ENCODE measurements at places on chromosomes 2 and 18.

DNA sequence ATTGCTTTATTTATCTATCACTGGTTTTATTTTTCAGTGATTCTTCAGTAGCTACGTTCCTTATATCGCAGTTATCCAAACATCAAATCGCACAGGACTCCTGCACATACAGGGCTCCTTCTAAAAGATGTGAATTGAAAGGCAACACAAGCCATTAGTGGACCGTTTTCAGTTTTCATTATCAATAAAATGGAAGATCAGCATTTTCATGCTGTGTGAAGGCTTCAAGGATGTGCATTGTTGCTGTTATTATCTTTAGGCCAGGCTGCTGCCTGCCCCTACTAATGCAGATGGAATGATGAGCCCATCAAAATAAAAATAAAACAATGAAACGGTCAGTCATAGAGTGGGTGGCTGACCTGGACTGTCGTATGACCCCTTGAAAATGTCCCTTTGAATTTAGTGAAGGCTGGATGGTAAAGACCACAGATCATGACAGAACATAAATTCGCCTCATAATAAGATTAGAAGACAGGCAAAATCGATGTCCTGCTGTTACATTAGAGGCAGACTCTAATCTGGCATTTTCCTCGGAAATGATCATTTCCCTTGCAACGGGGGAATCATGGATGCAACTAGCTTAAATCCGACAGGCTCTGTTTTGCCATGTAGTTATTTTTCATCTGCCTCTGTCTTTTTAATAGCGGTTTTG is 32.9 kb downstream of the ITGB6 start:
- DNase-seq, result no peak

- DNase-seq, result no peak
Measured at GRCh38 chr2:55147041-55147440, 85.1 kb downstream of the CLHC1 start.

DNA sequence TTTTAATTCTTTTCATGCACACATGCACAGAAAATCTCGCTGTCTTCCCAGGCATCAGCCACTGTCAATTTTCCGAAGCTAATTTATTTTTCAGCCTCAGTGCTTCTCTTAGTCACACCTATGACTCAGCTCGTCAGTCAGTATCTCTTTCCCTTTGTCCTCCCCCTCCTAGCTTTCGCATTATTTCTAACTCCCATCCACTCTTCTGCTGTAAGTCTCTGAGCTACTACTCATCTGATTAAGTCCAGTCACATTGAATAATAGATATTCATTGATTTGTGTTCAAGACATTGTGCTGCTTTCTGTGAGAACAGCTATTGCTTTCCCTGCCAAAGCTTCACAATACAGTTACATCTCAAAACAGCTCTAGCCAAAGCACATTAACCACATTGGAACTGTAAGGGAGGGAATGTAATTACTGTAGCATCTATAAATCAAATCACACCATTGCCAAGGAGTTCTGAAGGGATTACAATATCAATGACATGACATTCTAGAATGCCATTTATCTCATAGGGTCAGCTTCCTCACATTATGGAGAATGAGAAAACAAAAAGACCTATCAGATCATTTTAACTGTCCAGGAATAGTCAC is 89.4 kb downstream of the SCN3A start:
- DNase-seq, result no peak

- DNase-seq, result no peak
Measured at GRCh38 chr2:106995556-106995955, 109.6 kb upstream of the ST6GAL2 start.

- DNase-seq, result no peak
Measured at GRCh38 chr18:63758615-63759240, 16.5 kb upstream of the SERPINB7 start.

- no peak for DNase-seq
Measured at GRCh38 chr2:15798701-15799431, 141.5 kb upstream of the MYCN start.

- no peak for DNase-seq
Measured at GRCh38 chr18:50000227-50000626, 186.9 kb upstream of the ACAA2 start.

DNA sequence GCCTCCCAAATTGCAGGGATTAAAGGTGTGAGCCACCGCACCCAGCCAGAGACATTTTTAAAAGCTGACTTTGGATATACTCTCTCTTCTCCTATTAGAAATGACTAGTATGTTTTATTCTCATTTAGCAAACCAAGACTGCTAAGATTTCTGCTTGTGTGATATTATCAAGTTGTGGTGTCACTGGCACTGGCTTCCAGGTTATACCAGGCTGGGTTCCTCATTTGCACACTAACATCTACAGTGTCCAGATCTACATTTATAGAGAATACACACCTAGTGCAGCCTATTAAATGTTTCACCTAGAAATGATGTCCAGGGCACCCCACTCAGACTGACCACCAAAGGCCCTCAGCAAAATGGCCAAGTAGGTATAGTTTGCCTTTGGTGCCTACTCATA is 265.3 kb upstream of the STON1 start:
- no peak for DNase-seq

DNA sequence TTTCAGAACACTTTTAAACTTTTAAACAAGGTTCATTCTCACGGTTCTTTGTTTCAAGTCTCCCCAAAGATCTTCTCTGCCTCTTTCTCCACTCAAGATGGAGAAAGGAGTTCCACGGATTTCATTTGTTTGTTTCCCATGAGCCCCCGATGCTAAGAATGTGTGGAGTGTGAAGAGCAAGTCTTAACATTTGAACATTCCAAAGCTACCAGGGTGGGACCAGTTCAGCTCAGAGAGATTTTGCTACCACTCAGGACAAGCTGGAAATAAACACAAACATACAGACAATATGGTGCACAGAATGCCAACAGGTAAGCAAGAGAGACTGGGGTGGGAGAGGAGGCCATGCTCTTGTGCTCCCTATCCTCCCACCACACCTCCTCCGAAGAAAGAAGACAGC is 56.7 kb downstream of the SPRED2 start:
- no peak for DNase-seq

DNA sequence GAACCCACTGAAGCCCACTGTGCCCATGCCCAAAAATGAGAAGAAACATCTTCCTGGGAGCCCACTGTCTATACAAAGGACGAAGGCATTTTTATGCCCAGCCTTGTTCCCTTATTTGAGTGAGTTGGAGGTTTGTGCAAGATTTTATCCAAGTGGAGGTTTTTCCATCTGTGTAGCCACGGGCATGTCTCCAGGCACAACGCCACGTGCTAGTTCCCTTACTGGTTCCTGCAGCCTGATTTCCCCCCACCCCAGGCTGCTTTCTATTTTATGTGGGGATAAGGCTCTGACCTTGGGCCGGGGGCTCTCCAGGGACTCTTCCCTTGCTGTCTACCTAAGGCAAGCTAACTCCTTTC is 22.2 kb upstream of the TXNL4A start:
- no peak for DNase-seq

GRCh38 chr2:241219030-241219382 is 30.5 kb downstream of the ANO7 start:
- no peak for DNase-seq

DNA sequence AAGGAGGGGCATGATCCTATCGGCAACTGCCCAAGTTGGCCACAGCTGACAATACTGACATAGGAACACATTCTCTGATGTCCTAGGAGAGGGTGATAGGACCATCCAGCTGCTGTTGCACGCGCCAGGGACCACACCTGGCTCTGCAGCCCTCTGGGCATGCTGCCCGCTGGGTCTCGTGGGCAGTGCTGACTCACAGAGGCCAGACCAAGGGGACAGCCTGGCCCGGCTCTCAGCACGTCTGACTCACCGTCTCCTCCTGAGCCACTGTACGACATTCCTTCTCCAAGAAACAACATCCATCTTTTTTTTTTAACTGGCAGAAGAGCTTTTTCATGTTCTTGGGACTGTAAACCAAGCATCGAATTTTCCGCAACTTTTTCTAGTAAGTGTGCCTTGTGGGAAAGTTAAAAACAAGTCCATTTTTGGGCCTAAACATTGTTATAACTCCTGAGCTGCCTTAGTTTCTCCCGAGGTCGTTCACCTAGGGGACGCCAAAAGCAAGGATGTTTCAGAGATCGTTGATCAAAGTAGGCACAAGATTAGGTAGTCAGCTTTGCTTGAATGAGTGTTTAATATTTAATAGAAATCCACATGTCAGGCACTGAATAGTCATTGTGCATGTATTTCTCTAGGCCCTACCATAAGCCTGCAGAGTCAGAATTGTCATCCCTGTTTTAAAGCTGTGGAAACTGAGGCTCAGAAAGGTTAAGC is 100.3 kb downstream of the TTC32 start:
- DNase-seq, result peak; percentile 97

DNA sequence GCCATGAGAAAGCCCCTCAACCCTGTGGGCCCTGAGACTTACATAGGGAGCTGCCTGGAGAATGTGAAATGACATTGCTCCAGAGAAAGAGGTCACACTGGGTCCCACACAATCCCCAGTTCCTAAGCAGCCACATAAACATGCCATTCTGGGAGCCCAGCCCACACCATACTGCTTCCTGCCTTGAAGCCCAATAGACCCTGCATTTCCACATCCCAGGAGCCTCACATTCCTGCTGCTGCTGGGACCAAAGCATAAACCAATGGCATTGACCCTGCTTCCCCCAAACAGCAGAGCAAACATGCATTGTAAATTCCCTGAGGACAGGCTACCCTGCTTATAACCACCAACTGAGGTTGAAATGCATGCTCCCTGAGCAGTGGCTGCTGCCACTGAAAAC is 1117.6 kb upstream of the SLC39A10 start:
- DNase-seq, result no peak

DNA sequence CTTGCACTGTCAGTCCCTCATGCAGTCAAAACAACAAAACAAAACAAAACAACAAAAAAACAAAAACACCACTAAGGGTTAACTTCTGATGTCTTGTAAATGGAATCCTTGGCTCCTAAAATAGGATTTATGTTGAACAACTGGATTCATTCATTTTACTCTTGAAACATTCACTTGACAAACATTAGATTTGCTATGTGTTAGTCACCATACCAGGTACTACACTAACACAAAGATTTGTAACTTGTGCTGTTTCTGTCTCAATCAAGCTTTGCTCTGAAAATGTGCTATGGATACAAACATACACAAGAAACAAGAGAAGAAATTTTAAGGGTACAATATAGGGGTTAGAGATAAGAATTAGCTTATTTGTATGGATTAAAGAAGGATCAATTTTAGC is 812.8 kb downstream of the LRP1B start:
- DNase-seq, result no peak

DNA sequence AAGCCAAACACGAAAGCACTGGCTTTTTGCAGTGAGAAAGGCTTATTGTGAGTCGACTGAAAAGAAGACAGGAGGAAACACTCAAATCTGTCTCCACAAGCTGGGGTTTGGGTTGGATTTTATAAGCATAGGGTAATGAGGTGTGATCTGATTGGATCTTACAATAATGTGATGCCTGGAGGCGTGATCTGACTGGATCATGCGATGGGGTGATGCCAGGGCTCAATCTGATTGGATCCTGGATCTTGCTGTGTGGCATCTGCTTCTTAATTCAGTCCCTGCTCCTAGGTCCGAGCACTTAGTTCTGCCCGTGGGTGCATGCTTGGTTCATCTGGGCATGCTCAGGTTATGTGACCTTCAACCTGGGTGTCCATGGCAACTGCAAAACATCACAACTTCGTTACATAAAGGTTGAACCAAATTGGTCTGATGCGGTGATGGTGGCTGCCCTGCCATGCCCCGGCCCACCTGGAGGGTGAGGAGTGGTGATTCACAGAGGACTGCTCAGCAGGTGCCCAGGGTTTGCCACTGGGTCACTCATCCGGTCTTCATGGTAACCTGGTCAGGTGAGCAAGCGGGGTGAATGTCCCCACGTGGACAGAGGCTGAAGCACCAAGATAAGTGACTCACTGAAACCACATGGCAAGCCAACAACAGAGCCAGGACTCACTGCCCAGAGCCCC is 111.0 kb downstream of the KCNF1 start:
- DNase-seq, result no peak

- DNase-seq, result no peak
Measured at GRCh38 chr2:198347349-198347748, 543.0 kb downstream of the PLCL1 start.

GRCh38 chr2:147025646-147026585 is 818.9 kb upstream of the ACVR2A start:
- no peak for DNase-seq
